ENCODE measurements at places on chromosomes 1 and 21.

GRCh38 chr1:1122981-1123480 lies 7.1 kb upstream of the C1orf159 start:
- DNase-seq: no peak

DNA sequence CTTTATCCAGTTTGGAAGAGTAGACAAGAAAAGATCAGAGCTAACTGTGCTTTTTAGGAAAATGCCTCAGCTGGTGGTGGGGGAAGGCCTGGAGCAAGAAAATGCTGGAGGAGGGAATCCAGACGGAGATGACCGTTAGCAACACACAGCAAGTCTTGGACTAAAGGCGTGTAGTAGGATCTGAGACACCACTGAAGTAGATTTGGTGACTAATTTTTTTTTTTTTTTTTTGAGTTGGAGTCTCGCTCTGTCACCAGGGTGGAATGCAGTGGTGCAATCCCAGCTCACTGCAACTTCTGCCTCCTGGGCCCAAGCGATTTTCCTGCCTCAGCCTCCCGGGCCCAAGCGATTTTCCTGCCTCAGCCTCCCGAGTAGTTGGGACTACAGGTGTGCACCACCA lies 41.2 kb downstream of the LPAR3 start:
- peak; percentile 52 for DNase-seq

DNA sequence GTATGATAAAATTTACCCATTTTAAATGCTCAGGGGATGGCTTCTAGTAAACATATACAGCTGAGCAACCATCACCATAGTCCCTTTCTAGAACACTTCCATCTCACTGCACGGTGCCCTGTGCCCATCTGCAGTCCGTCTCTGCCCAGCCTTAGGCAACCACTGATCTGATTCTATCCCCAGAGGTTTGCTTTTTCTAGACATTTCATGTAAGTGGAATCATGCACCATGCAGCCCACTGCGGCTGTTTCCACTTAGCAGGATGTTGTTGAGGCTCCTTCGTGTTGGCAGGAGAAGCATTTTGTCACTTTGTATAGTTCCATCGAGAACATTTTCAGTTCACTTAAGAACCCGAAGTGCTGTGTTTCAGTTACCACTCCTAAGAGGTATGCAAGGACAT lies 27.8 kb upstream of the VAMP3 start:
- no peak for DNase-seq

GRCh38 chr1:221100611-221101010 lies 221.4 kb downstream of the HLX start:
- DNase-seq: no peak

DNA sequence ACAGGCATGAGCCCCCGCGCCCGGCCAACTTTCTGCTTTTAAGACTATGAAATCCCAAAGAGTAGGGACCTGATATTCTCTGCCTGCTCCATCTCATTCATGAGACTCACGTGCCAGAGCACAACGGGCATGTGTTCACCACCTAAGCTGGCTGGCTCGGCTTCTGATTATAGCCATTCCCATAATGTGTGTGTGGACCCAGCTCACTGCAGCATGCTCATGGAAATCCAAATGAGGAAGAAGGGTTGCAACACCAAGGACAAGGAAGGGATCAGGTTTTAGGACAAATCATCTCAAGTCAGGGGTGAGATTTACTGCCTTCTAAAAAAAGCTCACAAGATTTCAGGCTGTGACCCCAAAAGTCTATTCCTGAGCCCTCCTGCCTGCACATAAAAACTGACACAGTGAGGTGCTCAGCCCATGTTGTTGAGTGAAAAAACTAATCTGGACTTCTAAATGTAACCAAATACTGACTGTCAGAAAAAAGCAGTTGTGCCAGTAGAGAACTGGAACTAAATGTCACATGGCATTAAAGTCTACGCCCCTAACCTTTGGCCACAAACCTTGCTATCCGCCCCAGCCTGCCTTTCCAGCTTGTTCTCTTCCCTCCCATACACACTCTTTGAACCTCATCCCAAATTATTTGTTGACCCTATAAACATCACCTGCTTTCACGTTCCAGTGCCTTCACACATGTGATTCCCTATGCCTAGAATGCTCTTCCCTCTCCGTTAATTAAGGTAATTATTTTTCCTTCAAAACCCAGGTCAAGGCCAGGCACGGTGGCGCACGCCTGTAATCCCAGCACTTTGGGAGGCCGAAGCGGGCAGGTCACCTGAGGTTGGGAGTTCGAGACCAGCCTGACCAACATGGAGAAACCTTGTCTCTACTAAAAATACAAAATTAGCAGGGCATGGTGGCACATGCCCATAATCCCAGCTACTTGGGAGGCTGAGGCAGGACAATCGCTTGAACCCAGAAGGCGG lies 9.1 kb upstream of the COA7 start:
- no peak for DNase-seq

Measured in SJSA1 (cell line).